ENCODE measurements at places on chromosomes 2 and 18.

GRCh38 chr18:62883937-62884735 lies 168.8 kb downstream of the PHLPP1 start:
- no peak for DNase-seq

GRCh38 chr2:219658874-219659273 lies 31.4 kb downstream of the SLC4A3 start:
- no peak for DNase-seq

- DNase-seq: no peak
Measured at GRCh38 chr2:71785516-71785981, 332.2 kb downstream of the DYSF start.

- no peak for DNase-seq
Measured at GRCh38 chr2:69753659-69754363, 11.9 kb downstream of the ANXA4 start.

GRCh38 chr2:207083361-207084110 lies 82.2 kb downstream of the KLF7 start:
- DNase-seq: no peak

DNA sequence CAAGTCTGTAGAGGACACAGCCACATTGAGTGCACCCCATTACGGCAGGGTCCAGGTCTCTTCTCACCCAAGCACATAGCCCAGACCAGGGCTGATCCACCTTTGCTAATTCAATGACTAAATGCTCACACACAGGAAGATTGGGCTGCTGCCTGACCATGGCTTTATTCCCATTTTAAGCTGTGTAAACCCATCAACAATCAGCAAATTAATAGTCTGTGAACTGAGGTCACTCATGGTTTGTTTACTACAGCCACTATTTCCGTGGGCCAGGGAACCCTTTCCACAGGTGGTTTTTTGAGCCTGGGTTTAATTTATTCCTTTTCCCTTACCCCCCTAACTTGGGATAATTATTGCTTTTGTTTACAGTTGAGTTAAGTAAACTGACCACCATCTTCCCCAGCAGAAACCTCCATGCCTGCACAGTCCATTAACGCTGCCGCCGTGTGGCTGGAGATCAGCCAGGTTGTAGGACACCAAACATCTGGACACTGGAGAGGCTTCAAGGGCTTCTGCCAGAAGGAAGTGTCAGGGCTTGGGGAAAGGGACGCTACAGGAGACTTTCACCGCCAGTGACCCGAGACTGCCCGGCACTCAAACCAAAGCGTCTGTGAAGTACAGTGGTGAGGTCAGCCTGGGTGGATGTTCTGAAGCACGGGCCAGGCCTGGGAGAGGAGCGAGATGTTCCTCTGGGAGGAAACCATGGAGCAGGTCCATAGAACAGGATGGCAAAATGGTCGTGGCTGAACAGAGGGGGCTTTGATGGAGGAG lies 282.9 kb downstream of the DYSF start:
- no peak for DNase-seq

- no peak for DNase-seq
Measured at GRCh38 chr2:53208815-53209214, 558.8 kb upstream of the CHAC2 start.

DNA sequence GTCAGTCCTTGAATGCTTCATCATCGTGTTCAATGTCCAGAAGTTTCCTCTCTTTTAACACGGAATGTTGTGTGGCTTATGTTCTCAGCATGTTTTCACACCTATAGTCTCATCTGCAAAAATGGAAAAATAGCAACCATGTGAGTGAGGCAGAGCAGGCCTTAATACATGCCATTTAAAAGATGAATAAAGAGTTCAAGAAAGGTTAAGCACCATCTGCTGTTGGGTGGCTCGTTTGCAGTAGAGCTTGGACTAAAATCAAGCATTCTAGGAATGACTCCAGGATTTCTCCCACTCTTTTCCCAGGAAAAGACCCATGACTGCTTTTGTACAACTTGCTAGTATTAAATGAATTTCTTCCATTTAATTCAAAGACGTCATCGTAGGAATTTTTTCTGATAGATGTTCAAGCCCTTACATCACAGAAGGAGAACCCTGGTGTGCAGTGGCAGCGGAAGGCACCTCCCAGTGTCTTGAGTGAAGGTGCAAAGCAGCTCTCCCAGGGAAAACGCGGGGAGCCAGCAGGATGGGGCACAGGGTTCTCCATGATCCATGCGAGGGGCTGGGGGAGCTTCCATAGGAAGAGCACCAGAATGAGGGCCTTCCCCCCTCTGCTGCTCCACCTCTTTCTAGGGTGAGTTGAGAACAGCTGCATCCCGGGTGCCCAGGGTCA lies 9.6 kb downstream of the DCDC2C start:
- DNase-seq: no peak

GRCh38 chr2:20509770-20510490 lies 63.1 kb downstream of the RHOB start:
- no peak for DNase-seq

GRCh38 chr2:131092458-131093005 lies 728 bp downstream of the FAM168B start:
- no peak for DNase-seq

Data from cortex of kidney (tissue), 1 donor.